ENCODE measurements at places on chromosomes 4 and X.
A peak's percentile ranks its signal among the peaks of the same experiment; 100 is the strongest.

DNA sequence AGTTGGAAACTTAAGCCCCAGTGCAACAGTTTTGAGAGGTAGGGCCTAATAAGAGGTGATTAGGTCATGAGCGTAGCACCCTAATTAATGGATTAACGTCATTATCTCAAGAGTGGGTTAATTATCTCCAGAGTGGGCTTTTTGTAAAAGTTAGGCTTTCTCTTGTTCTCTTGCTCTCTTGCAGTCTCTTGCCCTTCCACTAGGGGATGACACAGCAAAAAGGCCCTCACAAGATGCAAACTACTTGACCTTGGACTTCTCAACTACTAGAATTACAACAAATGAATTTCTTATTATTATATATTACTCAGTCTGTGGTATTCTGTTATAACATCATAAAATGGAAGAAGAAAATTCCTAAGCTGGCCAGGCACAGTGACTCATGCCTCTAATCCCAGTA, 22.1 kb upstream of the NDST3 start:
- DNase-seq: peak; percentile 3

- peak; percentile 92 for DNase-seq
Measured at GRCh38 chr4:157043131-157043530, 32.8 kb upstream of the GLRB start.

- no peak for DNase-seq
Measured at GRCh38 chrX:149073479-149073878, 431.6 kb downstream of the IDS start.

- no peak for DNase-seq
Measured at GRCh38 chr4:38503689-38504395, 160.2 kb upstream of the KLF3 start.

GRCh38 chr4:87489678-87490077, 39.5 kb downstream of the SPARCL1 start:
- DNase-seq: no peak

GRCh38 chrX:30679369-30679768, 26.1 kb downstream of the GK start:
- DNase-seq: no peak

- peak; percentile 51 for DNase-seq
Measured at GRCh38 chr4:183455431-183456195, 11.2 kb downstream of the CDKN2AIP start.

- no peak for DNase-seq
Measured at GRCh38 chrX:1518512-1518911, 18.5 kb downstream of the P2RY8 start.

DNA sequence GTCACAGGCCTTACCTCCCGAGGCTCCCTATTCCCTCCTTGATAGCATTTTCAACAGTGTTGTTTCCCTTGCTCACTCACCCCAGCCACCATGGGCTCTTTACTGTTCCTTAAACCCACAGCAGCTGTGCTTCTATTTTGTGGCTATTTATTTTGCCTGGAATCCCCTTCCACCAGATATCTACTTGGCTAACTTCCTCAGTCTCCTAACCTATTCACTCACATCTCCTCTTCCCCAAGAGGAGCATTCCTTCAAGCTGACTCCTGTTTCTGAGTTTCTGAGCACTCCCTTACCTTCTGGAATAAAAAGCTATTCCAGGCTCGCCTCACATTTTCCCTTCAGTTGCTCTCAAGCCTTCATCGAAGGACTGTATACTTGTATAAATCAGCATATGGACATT, 50.5 kb downstream of the CXCL1 start:
- no peak for DNase-seq

DNA sequence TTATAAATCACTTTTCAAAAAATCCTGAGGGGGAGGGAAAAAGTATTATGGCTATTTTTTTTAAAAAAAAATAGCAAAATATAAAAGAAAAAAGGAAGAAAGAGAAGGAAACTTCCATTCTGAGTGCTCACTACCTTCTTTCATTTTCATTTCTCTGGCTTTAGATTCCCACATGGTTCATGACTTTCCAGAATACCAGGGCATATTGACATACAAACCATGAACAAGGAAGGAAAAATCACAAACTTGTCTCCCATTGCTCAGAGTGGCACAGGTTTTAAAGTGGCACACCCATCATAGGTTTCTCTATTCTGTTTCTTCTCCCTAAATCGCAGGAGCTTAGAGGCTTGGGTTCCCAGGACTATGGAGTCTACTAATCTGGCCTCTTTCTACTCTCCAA, 136.3 kb upstream of the CXXC4 start:
- DNase-seq: peak; percentile 13

GRCh38 chrX:53430231-53430630, 3.9 kb downstream of the HSD17B10 start:
- no peak for DNase-seq

DNA sequence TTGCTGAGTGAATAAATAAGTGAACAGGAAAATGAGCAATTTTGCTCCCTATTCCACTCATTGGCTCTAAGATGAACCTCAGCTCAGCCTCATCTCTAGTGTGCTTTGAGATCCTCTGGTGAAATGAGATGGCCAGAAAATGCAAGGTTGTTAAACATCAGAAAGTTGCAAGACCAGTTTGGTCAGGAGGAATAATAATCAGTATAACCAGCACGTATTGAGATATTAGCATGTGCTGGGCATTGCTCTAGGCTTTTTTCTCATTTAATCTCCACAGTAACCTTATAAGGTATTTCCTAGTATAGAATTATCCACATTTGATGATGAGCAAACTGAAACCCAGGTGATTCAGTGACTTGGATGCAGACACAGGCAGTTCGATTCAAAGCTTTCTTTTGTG, 110.5 kb upstream of the PAK3 start:
- DNase-seq: no peak

- no peak for DNase-seq
Measured at GRCh38 chr4:158112611-158113010, 60.2 kb downstream of the GASK1B start.

- DNase-seq: no peak
Measured at GRCh38 chr4:83436680-83437079, 18.9 kb downstream of the HELQ start.

- no peak for DNase-seq
Measured at GRCh38 chr4:40750461-40751258, 905 bp downstream of the NSUN7 start.

- no peak for DNase-seq
Measured at GRCh38 chr4:139265654-139266053, 14.4 kb downstream of the MGARP start.

GRCh38 chr4:62661821-62662220, 1461.7 kb downstream of the ADGRL3 start:
- no peak for DNase-seq

DNA sequence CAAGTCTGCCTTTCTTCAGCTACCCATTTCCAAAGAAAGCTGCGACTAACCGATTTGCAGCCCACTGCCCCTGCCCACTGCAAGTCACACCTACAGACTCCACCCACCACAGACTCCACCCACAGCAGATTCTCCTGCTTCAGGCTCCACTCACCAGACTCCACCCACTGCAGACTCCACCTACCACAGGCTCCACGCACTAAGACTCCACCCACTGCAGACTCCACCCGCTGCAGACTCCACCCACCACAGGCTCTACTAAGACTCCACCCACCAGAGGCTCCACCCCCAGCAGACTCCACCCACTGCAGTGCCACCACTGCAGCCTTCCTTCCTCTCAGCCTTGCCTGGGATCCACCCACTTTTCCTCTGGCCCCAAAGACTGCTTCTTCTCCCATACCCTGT, 41.3 kb downstream of the ABLIM2 start:
- DNase-seq: peak; percentile 13

DNA sequence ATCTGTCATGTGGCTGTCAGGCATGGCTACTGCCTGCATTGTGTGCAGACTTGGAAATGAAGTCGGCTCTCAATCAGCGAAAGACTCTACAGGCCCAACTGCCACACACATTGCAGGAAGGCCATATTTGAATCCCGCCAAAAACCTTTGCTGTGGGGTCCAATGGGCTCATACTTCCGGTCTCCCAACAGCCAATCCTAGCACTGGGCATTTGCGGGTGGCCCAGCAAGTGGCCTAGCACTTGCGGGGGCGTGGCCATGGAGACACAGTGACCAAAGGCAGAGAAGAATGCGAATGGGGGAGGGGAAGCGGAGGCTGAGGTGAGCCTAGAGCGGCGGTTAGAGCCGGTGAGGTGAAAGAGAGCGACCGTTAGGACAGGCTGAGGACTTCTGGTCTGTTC, at the start of gene OTUD6A:
TSS of gene OTUD6A (plus strand) at position 382 of the 400 bp plus-strand sequence. CDS start 68 bp downstream, outside the sequence.
- no peak for DNase-seq

DNA sequence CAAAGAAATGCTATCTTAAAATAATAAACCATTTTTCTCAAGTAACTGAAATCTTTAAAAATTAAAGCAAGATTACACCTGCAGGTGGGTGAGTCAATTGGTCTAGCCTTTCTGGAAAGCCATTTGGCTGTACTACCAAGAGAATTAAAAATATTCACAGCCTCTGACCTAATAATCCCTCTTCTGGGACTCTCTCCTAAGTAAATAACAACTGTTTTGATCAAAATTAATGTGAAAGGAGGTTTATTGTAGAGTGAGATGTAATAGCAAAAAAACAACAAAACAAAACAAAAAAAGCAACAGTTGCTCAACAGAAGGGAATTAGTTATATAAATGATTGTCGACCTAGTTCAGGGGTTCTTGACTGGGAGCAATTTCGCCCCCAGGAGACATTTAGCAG, 89.0 kb downstream of the GEMIN8 start:
- no peak for DNase-seq

DNA sequence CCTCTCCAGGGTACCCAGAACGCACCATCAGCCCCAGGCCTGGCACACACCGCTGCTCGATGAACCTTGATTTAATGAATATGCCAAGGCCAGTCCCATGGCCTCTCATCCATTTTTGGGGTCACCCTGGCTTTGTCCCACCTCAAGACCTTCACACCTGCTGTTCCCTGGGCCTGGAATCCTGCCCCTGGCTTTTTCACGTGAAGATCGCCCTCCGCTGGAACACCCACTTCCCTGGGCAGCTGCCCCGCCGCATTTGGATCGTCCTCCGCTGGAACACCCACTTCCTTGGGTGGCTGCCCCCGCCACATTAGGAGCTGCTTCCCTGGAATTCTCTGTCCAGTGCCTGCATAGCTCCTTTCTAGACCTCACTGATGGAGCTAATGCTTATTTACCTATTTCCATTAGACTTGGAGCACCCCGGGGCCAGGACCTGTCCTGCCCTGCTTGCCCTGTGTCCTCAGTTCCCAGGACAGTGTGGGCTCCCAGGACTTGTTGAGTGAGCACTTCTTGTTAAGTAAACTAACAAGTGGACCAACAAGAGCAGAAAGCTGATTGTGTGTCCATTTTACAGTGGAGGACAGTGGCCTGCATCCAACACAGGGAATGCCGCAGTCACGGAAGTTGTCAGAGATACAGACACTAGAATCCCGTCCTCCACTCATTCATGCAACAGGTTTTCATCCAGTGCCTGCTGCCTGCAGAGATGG, 12.5 kb downstream of the BLOC1S4 start:
- DNase-seq: no peak
